AG08396 (cell line): ENCODE measurements at places on chromosomes 1 and 21.

- DNase-seq, result no peak
These were observed 15.5 kb upstream of the SFT2D2 start for GRCh38 chr1:168210312-168210711.

DNA sequence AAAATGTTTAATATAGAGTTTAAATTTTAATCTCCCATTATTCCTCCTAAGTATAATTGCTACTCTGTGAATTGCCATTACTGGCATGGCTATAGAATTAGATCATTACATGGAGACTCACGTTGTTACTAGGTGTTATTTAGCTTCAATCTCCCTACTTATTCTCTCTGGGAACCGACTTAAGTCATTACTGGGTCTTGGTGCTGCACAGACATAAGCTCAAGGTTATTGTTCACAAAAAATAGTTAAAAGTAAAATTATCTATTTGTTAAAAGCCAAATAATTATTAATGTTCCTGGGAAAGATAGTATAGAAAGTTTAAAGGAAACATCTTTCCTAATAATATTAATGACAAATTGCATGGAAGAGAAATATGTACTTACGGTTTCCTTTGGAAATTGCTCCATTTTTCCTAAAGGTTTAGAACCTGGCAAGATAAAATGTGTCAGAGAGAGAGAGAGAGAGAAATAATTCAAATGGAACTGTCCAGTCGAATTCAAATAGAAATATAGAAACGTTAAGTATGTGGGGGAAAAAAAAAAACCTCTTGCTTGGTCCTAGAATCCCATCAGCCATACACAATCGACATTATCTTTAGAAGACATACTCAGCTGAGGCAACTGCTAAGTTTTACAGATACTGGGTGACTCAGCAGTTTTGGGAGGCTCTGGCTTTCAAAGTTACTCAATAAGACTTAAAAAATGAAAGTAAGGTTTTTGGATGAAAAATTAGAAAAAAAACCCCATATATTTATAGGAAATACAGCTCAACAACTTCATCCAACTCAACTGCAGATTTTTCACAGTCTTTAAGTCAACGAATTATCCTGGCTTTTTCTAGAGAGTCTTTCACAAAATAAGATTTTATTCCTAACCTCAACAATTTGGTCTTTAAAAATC is at the start of gene SPTA1:
Gene SPTA1 (minus strand): TSS at position 605 of the 899 bp plus-strand sequence. CDS start 198 bp downstream, at position 407.
- no peak for DNase-seq

DNA sequence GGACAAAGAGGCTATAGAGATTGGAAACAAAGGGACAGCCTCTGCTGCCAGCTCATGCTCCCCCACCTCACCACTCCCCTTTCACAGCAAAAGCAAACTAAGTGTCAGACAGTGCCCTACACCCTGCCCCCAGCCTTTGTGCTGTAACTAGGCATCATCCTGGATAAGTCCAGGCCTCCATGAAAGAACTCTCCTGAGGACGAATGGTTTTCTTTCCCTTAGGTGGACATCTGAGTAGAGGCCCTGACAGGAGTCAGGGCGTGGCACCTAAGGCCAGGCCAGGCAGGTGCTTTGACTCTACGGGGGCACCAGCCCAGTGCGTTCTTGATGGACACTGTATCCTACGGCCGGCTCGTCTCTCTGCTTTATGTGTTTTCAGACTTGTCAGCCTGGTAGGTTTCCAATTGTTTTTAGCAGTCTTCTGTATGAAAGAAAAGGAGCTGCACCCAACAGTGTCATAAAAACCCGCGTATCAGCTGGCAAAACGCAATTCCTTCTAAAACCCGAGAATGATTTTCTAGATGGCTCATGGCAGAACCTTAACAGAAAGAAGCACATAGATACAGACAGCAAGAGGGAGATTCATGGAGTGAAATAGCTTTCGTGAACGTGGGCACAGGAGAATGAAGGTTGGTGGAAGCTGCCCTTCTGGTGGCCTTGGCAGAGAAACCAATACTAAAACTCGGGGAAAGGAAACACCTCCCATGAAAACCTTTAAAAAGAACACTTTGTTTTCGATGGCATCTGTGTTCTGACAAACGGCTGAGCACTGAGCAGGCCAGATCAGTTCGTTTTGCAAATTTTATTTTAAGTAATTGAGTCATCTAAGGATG is 51.7 kb upstream of the AJAP1 start:
- no peak for DNase-seq

GRCh38 chr1:207062058-207062457 is 9.0 kb downstream of the PFKFB2 start:
- no peak for DNase-seq

DNA sequence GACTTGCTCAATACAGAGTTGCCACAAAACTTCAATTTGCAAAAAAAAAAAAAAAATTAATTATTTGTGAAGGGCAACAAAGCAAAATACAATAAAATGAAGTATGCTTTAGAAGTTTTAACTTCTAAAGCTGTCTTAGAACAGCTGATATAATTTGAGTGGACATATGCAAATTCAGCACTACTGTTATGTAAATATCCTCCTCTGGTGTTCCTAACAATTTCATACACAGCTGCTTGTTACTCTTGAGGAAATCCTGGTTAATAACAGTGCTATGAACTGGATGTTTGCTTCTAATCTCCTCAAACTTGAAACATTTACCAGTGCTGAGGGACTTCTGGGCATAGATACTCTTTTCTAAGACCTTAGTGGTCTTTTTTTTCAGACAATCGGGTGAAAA is 69.6 kb upstream of the COL24A1 start:
- DNase-seq, result no peak

- DNase-seq, result no peak
These were observed 12.6 kb downstream of the RIMKLA start for GRCh38 chr1:42392967-42393848.

GRCh38 chr1:8510041-8510823 is 192.3 kb downstream of the SLC45A1 start:
- DNase-seq, result peak; percentile 76

- DNase-seq, result no peak
These were observed 321.3 kb downstream of the KIF26B start for GRCh38 chr1:245475961-245476516.

- no peak for DNase-seq
These were observed 5.8 kb downstream of the HMCN1 start for GRCh38 chr1:185739967-185740366.

DNA sequence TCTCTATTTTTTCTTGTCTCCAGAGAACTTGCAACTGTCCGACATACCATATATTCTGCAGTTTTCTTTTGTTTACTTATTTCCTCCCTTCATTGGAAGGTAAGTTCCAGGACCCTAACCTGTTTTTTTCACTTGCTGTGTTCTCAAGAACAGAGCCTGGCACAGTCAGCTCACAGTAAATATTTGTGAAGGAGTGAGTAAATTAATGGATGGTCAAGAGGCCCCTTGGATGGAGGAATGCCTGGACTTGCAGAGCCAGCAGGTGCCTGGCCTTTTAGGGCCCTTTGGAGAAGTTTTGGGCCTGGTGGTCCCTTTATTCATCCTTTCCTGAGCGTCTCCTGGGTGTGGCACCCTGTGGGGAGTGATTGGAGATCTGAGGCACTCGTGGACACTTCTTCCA is 182.1 kb upstream of the POU3F1 start:
- no peak for DNase-seq

- DNase-seq, result no peak
These were observed 38.2 kb downstream of the TRAPPC10 start for GRCh38 chr21:44050276-44050675.

GRCh38 chr1:99227056-99227897 is 37.0 kb upstream of the PLPPR4 start:
- no peak for DNase-seq

DNA sequence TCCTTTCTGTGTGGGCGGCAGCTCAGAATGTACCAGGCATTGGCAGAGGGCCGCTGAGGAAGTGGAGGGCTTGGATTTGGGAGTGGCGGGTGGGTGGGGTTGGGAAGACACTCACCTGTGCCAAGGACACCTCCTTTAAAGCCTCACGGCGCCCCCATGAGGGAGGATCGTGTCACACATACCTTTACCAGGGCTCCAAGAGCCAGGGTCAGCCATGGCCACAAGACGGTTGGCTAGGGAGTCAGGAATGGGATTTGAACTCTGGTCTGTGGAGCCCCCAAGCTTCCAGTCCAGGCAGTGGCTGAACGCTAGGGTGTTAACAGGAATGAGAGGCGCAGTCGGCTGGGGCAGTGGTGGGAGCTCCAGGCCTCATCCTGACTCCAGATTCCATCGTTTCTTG is 4.6 kb downstream of the NBL1 start:
- no peak for DNase-seq

DNA sequence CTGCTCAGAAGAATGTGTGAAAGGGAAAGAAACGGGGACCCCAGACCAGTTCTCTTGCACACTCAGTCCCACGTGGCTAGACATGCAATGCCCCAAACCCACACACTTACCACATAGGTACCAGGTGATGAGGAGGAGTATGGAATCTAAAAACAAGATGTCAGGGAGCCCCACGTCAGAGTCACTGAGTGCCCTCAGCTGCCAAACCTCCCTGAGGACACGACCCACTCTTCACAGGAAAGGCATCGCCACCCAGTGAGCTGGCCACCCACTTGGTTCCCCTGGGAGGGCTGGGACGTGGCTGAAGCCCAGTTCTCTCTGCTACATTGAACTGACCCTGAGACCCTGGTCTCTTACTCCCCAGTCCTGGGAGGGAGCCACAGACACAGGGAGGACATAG is 41.4 kb downstream of the MRPL37 start:
- DNase-seq, result no peak

DNA sequence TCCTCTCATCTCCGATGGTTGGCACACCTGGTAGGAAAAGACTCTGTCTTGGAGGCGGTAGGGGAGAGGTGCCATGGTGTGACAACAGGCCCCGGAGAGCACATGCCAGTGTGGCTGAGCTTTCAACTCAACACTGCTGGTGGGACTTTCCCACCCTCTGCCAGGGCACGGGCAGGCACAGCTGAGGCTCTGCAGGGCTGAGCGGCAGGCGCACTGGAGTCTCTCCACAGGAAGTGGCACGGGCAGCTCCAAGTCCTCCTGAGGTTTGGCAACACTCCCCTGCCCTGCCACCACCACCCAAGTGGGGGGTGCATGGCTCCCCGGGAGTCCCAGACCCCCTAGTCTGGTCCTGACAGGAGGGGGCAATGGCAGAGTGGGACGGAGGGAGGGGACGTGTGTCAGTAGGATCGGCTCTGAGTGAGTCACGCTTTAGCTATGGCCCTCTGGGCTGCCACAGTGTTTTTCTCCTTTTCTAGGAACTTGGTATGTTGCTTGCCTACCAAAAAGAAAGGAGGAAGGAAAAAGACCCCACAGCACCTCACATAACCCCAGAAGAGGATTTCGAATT is 27.3 kb upstream of the EVA1B start:
- peak; percentile 85 for DNase-seq

GRCh38 chr1:54225986-54226559 is 26.1 kb downstream of the MRPL37 start:
- no peak for DNase-seq

GRCh38 chr1:30388386-30388785 is 335.0 kb downstream of the MATN1 start:
- no peak for DNase-seq

DNA sequence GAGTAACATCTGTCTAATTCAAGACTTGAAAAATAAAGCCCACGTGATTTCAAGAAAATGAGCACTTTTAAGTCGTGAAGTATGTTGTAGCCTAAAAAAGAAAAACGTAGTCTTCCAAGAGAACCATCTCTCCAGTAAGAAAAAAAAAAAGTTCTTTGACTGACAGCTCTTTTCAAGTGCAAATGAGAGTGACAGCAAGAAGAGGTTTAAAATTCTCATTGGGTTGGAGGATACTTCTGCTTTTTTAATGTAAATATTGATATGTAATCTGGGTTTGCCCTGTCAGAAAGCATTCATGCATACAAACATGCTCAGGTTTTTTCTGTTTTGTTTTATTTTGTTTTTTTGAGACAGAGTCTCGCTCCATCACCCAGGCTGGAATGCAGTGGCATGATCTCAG is 32.3 kb upstream of the PRDM2 start:
- no peak for DNase-seq

- no peak for DNase-seq
These were observed 9.0 kb downstream of the TMEM61 start for GRCh38 chr1:54989473-54989872.

- DNase-seq, result no peak
These were observed 65.0 kb upstream of the KCND3 start for GRCh38 chr1:112054510-112054909.

DNA sequence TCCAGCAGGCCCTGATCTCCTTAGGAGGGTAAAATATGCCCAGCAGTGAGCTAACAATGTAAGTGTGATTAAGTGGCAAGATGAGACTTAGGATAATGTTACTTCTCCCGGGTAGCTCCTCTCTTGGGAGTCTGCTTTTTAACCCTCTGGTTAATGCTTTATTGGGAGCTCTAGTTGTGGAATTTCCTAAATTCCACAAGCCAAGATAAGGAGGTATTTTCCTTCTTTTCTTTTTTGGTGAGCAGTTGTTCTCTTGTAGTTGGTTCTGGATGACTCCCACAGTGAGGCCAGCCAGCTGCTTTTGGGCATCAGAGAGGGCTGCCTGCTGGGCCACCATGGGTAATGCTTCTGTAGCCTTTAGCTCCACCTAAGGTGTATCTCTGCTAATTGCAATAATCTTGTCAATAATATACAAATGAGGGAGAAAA is 19.3 kb downstream of the C1orf52 start:
- no peak for DNase-seq

GRCh38 chr1:44511769-44512168 is 106.7 kb downstream of the RNF220 start:
- DNase-seq, result no peak

DNA sequence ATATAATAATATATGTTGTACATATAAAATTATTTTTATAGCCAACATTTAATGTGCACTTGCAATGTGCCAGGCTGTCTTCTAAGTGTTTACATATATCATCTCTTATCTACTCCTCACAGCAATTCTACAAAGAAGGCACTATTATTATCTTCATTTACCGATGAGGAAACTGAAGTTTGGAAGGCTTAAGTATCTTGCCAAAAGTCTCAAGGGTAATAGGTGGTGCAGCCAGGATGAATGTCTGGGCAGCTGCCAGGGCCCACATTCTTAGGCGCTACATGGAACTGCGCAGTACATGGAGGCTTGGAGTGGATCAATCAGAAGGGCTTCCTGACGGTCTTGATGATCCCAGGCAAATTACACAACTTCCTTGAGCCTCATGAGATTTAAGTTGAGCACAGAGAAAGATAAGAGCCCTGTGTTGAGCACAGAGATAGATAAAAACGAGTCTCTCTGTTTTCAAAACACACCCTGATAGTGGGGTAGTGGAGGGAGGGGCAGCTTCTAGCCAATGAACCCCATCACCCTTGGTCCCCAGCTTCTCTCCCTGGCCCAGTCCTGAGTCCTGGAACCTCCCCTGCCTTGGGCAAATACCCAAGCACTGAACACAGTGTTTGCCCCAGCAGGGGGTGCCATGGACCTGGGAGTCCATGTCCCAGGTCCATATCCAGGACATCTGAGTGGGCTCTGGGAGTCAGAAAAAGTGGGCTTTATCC is 9.2 kb downstream of the POU3F1 start:
- DNase-seq, result no peak

GRCh38 chr1:901108-901859 is 22.4 kb upstream of the SAMD11 start:
- DNase-seq, result no peak
